Activated CD8-positive, alpha-beta memory T cell treated with anti-CD3 and anti-CD28 coated beads, Interleukin-2, amount 10 ng/mL, durations not matched to agents 7 days and 5 days (primary cell): ENCODE measurements at places on chromosomes 1 and 21. TPM values are rescaled to one million over a fixed set of nuclear protein-coding genes. Genes with fewer than 3 reads are reported as not detected.
A peak's percentile ranks its signal among the peaks of the same experiment; 100 is the strongest.

GRCh38 chr1:54239631-54240031 is 39.7 kb downstream of the MRPL37 start:
- DNase-seq, result no peak
- peaks cover 24% of the 10 kb centered on the region for H3K36me3 ChIP-seq
- H3K4me3 ChIP-seq, result no peak overlapping the region
- peaks cover 4% of the 10 kb centered on the region for H3K4me1 ChIP-seq

DNA sequence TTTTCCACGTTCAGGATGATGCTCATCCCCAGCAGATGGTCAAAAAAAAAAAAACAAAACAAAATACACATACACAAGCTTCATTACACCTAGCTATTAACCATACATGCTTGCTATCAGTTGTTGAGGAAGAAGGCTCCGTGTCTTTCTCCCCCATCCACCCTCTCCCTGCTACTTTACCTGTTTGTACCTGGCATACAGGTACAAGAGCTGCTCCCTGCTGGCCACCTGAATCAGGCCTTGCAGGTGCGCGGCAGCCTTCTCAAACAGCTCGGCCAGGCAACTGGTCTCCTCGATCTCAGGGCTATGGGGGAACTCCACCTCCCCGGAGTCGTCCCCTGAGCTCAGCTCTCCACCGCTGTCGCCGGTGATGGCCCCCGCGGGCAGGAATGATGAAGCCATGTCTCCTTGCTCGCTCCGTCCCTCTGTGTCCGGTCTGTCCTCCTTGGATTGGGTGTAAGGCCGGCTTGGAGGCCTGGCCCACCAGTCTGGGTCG is 464 bp downstream of the ACBD6 start:
- H3K4me1 ChIP-seq, result peaks cover 33% of the 10 kb centered on the region
- DNase-seq, result no peak
- peaks cover 9% of the 10 kb centered on the region for H3K36me3 ChIP-seq
- H3K4me3 ChIP-seq, result peak overlapping the region; percentile 99
- peak overlapping the region; percentile 97 for H3K27ac ChIP-seq
- no peaks in the 10 kb centered on the region for H3K27me3 ChIP-seq

DNA sequence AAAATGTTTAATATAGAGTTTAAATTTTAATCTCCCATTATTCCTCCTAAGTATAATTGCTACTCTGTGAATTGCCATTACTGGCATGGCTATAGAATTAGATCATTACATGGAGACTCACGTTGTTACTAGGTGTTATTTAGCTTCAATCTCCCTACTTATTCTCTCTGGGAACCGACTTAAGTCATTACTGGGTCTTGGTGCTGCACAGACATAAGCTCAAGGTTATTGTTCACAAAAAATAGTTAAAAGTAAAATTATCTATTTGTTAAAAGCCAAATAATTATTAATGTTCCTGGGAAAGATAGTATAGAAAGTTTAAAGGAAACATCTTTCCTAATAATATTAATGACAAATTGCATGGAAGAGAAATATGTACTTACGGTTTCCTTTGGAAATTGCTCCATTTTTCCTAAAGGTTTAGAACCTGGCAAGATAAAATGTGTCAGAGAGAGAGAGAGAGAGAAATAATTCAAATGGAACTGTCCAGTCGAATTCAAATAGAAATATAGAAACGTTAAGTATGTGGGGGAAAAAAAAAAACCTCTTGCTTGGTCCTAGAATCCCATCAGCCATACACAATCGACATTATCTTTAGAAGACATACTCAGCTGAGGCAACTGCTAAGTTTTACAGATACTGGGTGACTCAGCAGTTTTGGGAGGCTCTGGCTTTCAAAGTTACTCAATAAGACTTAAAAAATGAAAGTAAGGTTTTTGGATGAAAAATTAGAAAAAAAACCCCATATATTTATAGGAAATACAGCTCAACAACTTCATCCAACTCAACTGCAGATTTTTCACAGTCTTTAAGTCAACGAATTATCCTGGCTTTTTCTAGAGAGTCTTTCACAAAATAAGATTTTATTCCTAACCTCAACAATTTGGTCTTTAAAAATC is at the start of gene SPTA1:
Gene SPTA1 (minus strand): TSS at position 605 of the 899 bp plus-strand sequence. CDS start 198 bp downstream, at position 407.
- DNase-seq, result no peak
- no peak within 1 kb of the TSS for H3K4me3 ChIP-seq
- H3K36me3 ChIP-seq, result no peaks in the 10 kb centered on the region
- peaks cover 36% of the 10 kb centered on the region for H3K27me3 ChIP-seq
- no peak within 1 kb of the TSS for H3K27ac ChIP-seq
- H3K4me1 ChIP-seq, result no peaks in the 10 kb centered on the region

- peaks cover 28% of the 10 kb centered on the region for H3K4me1 ChIP-seq
- no peak for DNase-seq
- H3K27me3 ChIP-seq, result no peaks in the 10 kb centered on the region
- H3K4me3 ChIP-seq, result no peak overlapping the region
Measured at GRCh38 chr1:26811057-26811456, 15.4 kb upstream of the ZDHHC18 start.

GRCh38 chr1:12314333-12314903 is 84.6 kb downstream of the VPS13D start:
- H3K27ac ChIP-seq, result no peak overlapping the region
- H3K36me3 ChIP-seq, result peaks cover 19% of the 10 kb centered on the region
- no peak overlapping the region for H3K4me3 ChIP-seq
- H3K4me1 ChIP-seq, result no peaks in the 10 kb centered on the region
- H3K27me3 ChIP-seq, result no peaks in the 10 kb centered on the region
- no peak for DNase-seq

GRCh38 chr1:9653491-9654050 is 2.0 kb downstream of the PIK3CD start:
- peak; percentile 53 for DNase-seq
- peak overlapping the region; percentile 88 for H3K27ac ChIP-seq
- peak overlapping the region; percentile 91 for H3K4me3 ChIP-seq
- H3K36me3 ChIP-seq, result peaks cover 38% of the 10 kb centered on the region

GRCh38 chr1:214184992-214185391 is 96.0 kb upstream of the SMYD2 start:
- peaks cover 62% of the 10 kb centered on the region for H3K27me3 ChIP-seq
- no peak overlapping the region for H3K4me3 ChIP-seq
- H3K36me3 ChIP-seq, result no peaks in the 10 kb centered on the region
- no peak for DNase-seq
- no peak overlapping the region for H3K27ac ChIP-seq
- no peaks in the 10 kb centered on the region for H3K4me1 ChIP-seq

The GCSAML gene
- not detected for total RNA-seq

DNA sequence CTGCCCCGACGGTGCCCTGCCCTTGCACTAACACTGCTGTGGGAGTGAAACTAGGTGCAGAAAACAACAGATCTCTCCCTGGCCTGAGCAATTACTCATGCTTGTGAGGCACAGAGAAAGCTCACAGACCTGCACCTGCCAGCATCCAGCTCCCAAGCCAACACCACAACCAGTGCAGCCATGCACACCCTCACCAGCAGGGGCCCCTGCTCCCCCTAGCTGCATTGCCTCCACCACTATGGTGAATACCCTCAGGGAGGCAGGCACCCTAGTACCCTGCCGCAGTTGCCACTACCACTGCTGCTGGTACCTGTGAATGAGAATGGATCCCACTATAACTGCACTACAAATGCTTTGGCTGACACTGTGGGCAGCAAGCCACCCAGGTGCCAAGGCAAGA is 7.1 kb upstream of the DIRAS3 start:
- H3K36me3 ChIP-seq, result no peaks in the 10 kb centered on the region
- DNase-seq, result no peak
- no peak overlapping the region for H3K4me3 ChIP-seq
- no peak overlapping the region for H3K27ac ChIP-seq

GRCh38 chr1:192878249-192878648 is 69.4 kb downstream of the RGS2 start:
- peaks cover 2% of the 10 kb centered on the region for H3K4me1 ChIP-seq
- H3K4me3 ChIP-seq, result no peak overlapping the region
- no peak for DNase-seq
- H3K27ac ChIP-seq, result no peak overlapping the region

DNA sequence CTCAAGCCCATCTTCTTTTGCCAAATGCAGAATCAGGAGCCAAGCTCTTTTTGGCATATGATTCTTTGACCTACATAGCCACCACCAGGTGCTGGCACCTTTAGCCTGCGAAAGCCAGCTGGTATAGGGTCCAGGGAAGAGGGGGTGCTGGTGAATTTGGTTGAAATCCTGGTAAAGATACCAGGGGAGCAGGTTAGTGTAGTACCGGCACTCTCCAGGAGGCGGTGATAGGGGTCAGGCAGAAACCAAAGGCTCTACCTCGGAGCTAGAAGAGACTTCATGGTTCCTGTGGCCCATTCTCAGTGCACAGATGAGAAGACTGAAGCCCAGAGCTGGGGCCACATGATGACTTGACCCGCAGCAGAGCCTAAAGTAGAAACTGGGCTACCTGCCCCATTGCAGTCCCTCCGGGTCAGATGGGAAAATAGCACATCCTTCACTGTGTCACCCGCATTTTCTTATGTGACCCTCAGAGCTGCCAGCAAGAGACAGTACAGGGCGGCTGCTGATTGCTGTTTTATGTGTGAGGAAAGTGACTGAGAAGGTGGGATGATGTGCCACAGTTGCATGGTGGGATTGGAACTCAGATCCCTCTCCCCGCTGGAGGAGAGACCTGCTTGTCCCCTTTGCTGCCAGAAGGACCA is 36.0 kb upstream of the IL19 start:
- peak; percentile 83 for DNase-seq
- no peaks in the 10 kb centered on the region for H3K27me3 ChIP-seq
- no peak overlapping the region for H3K4me3 ChIP-seq
- peak overlapping the region; percentile 21 for H3K27ac ChIP-seq
- peaks cover 70% of the 10 kb centered on the region for H3K4me1 ChIP-seq

The DIO1 gene
- not detected for total RNA-seq

DNA sequence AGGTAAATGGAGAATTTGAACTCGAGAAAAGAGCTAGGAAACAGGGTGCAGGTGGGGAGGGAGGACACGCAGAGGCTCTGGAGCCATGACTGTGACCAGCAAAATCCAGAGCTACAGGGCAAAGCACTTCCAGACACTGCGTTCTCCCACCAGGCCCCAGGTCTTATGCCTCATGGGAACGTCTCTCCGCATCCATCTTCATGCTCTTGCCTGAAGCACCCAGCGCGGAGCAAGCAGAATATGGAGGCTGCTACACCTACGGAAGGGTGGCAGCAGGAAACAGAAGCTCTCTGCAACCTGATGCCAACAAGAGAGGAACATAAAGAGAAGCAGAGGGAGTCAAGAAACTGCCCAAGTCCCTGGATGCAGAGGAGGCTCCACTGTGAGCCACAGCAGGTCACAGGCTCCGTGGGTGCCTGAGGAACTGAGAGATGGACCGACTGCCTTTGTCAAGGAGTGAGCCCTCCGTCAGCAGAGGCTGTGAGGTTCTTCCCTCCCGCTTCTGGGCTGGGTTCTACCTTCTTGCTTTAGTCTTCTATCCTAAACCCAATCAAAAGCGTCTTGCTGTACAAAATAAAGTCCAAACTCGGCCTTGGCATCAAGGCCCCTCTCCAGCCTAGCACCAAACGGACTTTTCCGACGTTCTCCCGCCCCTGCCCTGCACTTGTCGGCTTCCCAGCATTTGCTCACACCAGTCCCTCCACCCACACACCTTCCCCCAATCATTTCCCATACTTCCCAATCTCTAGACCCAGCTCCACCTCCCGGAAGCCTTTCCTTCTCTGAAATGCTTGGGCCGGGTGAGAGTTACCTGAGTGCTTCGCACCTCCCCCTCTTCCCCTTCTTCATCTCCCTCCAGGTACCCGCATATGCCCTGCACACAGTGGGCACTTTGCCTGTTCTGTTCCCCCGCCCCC is 930 bp downstream of the DHCR24 start:
- DNase-seq, result no peak
- peak overlapping the region; percentile 99 for H3K4me3 ChIP-seq
- peak overlapping the region; percentile 79 for H3K27ac ChIP-seq
- H3K4me1 ChIP-seq, result peaks cover 56% of the 10 kb centered on the region

The HAX1 gene
- 104 TPM for total RNA-seq

The LYPD8 gene
- total RNA-seq, result not detected

- H3K27ac ChIP-seq, result no peak overlapping the region
- peaks cover 2% of the 10 kb centered on the region for H3K4me1 ChIP-seq
- no peak overlapping the region for H3K4me3 ChIP-seq
Measured at GRCh38 chr1:232891071-232891470, 59.3 kb upstream of the NTPCR start.

DNA sequence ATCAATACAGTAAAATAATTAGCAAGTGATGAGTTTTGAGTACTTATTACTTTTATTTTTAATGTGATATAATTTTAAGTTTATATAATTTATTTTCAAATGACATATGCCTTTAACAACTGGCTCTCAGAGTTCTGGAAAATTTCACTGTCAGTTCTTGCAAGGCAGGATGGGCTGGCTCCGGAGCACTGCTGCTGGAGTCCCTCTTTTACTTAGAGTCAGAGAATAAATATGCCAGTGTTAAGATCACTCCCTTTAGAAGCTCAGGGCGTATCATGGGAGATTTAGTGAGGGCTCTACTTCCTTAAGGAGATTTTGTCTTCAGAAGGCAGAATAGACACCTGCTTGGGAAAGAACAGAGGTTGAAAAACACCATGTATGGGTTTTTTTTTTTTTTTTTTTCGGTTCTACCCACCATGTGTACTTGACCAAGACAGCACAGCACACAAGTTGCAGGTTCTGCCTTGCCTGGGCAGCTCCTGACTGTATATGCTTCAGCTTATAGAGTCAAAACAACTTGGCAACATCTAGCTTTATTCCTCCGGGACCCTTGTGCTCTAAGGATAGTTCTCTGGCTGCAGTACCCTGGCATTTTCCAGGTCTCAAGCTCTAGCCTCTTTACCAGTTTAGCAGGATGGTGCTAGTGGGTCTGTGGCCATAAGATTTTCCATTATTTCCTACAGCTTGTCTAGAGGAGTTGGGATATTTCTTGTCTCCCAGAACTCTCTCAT is 29.7 kb upstream of the FMOD start:
- H3K4me3 ChIP-seq, result no peak overlapping the region
- H3K36me3 ChIP-seq, result no peaks in the 10 kb centered on the region
- H3K27ac ChIP-seq, result no peak overlapping the region
- no peak for DNase-seq
- H3K4me1 ChIP-seq, result no peaks in the 10 kb centered on the region
- peaks cover 25% of the 10 kb centered on the region for H3K27me3 ChIP-seq

DNA sequence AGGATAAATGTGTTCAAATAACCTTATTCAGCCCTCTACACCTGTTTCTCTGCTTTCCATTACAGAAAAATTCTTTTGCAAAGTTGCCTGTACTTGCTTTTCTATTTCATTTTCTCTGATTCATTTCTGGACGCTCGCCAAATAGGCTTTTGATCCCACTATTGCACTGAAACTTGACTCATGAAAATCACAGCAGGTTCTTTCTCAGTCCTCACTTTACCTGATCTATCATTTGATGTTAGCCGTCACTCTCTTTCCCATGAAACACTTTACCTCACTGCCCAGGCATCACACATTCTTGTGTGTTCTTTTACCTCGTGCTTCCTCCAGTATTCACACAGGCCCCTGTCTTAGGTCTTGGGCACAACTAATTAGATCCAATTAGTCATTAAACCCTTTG is 26.2 kb downstream of the HSPA13 start:
- no peak overlapping the region for H3K4me3 ChIP-seq
- H3K4me1 ChIP-seq, result no peaks in the 10 kb centered on the region
- no peak for DNase-seq
- peaks cover 36% of the 10 kb centered on the region for H3K27me3 ChIP-seq

DNA sequence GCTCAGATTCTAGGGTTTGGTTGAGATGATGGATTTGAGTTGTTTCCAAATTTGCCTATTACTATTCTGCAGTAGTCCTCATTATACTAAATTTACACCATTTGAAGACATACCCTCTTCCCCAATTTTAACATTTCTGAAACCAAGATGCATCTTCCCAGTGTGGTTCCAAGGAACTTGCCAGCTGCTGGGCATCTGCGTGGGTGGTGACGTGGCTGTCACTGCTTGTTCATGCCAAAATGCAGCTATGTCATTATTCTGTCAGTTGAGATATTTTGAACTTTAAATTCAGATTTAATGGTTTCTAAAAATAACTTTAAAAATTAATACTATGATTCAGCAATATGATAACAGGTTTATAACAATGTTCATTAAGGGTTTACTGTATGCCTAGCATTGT is 1.2 kb downstream of the ZFP69 start:
- peak overlapping the region; percentile 47 for H3K4me3 ChIP-seq
- H3K27ac ChIP-seq, result peak overlapping the region; percentile 50
- H3K27me3 ChIP-seq, result no peaks in the 10 kb centered on the region
- H3K4me1 ChIP-seq, result peaks cover 11% of the 10 kb centered on the region
